ENCODE measurements at places on chromosomes 1 and 21.

DNA sequence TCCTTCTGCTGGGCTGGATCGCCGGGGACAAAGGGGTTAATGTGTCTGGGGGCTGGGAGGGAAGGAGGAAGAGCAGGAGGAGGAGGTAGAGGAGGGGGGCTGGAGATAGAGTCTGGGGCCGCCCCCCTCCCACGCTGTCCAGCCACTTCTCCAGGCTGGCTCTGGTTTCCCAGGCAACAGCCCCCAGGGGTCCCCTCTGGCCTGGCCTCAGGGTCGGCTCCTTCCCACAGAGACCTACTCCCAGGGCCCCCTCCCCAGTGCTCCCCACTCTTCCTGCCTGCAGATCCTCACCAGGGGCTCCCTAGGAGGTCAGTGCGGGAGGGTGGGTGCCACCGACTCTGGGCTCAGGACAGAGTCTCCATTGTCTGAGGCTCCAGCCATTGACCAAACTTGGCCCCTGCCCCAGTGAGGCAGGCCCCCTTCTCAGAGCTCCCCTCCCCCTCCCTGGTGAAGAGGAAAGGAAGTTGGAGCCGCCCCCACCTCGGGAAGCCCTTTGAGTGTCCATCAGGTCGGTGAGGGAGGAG lies 34.1 kb downstream of the ARHGEF10L start:
- no peak overlapping the region for H3K4me3 ChIP-seq
- no peak for DNase-seq
- H3K36me3 ChIP-seq: no peaks in the 10 kb centered on the region
- H3K27ac ChIP-seq: no peak overlapping the region
- H3K4me1 ChIP-seq: peaks cover 15% of the 10 kb centered on the region

- H3K4me1 ChIP-seq: no peaks in the 10 kb centered on the region
- H3K27me3 ChIP-seq: no peaks in the 10 kb centered on the region
- H3K36me3 ChIP-seq: no peaks in the 10 kb centered on the region
- no peak overlapping the region for H3K27ac ChIP-seq
- no peak for DNase-seq
These were observed 35.8 kb upstream of the SOD1 start for GRCh38 chr21:31623664-31624063.

GRCh38 chr1:177200290-177200689 lies 29.5 kb downstream of the BRINP2 start:
- H3K27ac ChIP-seq: no peak overlapping the region
- no peak overlapping the region for H3K4me3 ChIP-seq
- H3K27me3 ChIP-seq: no peaks in the 10 kb centered on the region
- DNase-seq: no peak

GRCh38 chr1:241465673-241466072 lies 53.9 kb downstream of the FH start:
- H3K4me1 ChIP-seq: no peaks in the 10 kb centered on the region
- no peak overlapping the region for H3K4me3 ChIP-seq
- no peak for DNase-seq
- H3K27me3 ChIP-seq: no peaks in the 10 kb centered on the region

- H3K4me3 ChIP-seq: no peak overlapping the region
- no peak overlapping the region for H3K27ac ChIP-seq
- H3K36me3 ChIP-seq: no peaks in the 10 kb centered on the region
These were observed 15.9 kb upstream of the CD58 start for GRCh38 chr1:116586741-116587143.
